ENCODE measurements at places on chromosomes 1 and 21.

DNA sequence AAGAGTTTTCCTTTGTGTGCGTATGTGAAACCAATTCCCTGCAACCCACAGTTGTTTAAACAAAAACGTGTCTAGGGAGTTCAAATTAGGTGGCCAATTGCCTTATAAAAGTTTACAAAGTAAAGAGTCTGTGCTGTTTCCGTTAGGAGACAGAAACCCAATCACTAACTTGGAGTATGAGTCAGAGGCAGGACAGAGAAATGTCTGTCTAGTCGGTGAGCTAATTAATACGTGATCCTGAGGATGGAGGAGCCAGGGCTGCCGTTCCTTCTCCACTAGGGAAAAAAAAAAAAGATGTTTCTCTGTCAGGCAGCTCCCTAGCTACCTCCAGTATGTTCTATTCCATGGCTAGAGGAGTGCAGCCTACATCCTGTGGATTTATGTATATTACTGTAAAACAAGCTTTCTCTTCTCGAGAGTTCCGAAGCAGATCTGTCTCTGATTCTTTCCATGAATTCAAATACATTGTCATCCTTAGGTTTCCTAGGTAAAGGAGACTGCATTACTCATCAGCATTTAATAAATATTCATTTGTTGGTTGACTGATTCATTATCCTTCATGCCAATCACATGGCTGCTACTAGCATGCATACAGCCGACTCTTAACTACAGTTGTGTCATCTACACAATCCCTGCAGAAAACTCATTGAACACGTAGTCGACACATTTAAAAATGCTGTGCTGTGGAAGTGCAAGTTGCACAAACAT, 430.6 kb downstream of the KIF26B start:
- DNase-seq = no peak

DNA sequence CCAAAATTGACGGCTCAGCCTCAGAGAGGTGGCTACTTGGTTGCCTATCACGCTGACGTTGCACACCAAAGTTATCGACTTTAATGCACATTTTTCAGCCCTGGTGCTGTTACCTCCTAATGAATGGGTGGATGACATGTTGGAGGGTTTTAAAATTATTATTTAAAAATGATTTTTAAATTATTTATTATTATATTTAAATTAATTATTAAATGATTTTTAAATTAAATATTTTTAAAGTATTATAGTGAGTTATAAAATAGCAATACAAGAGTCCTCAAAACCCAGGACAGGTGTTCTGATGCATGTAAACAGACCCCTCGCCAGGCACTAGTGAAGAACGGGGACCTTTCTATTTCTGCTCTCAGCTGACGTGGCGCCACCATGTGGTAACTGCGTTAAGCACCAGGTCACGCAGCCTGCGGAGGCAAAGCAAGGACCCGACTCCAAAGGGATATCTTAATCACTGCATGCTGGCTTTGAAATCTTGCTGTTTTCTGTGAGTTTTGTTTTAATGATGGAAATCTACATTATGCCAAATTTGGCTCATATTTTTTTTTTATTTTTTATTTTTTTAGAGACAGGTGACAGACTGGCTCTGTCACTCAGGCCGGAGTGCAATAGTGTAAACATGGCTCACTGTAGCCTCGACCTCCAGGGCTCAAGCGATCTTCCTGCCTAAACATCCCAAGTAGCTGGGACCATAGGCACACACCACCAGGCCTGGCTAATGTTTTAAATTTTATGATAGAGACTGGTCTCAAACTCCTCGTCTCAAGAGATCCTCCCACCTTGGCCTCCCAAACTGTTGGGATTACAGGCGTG, 22.6 kb downstream of the CASP9 start:
- peak; percentile 71 for DNase-seq

- DNase-seq = no peak
Measured at GRCh38 chr1:147618077-147618569, 52.2 kb downstream of the ACP6 start.

- no peak for DNase-seq
Measured at GRCh38 chr1:116906812-116907211, 2.9 kb upstream of the PTGFRN start.

DNA sequence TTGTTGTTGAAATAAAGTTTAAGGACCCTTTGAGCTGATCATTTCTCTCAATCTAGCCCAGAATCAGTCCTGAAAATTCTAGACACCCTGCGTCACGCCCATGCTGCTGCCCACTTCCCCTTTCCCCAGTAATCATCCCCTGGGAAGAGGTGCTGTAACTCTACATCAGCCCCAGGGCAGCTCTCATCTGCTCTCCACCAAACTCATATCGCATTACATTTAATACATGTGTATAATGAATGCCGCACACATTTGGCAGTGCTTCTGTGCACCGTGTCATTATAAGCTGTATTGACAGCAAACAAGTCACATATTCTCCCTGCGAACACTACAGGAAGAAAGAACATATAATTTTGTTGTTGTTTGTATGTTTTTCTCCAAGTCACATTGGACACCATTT, 539.7 kb upstream of the DAB1 start:
- peak; percentile 63 for DNase-seq

GRCh38 chr1:86833461-86834215, 80.3 kb downstream of the SELENOF start:
- peak; percentile 74 for DNase-seq

GRCh38 chr1:99768524-99769245, 2.2 kb upstream of the FRRS1 start:
- DNase-seq = no peak

DNA sequence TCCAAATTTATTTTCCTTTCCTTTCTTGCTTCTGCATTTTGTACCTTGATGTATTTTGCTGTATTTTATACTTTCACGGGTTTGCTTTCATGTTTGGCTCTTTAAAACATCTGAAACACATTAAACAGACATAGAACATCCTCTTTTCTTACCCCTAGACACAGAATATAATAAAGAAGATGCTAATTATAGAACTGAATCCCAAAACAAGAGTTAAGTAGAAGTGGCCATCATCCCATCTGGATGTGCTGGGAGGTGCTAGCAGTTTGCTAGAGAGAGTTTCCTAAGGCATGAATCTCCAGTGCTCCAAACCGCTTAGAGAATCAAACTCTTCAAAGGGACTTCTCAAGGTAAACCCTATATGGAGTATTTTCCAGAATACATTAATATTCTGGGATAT, 53.9 kb upstream of the GNG12 start:
- DNase-seq = no peak

GRCh38 chr1:100250264-100250663, 630 bp upstream of the DBT start:
- no peak for DNase-seq

DNA sequence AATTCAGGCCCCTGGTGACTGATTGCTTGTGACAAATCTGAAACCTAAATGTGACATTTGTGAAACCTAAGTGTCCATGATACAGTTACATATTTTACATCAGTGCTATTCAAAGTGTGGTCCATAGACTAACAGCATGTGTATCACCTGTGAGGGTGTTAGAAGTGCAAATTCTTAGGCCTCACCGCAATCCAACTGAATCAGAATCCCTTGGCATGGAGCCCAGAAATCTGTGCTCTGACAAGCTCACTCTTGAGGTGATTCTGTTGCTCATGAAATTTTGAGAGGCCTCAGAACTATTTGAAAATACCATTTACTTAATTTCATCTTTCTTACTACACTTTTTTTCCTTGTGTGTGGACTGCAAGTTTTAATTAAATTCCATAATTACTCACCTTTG, 587.9 kb downstream of the ADGRL2 start:
- DNase-seq = peak; percentile 46

DNA sequence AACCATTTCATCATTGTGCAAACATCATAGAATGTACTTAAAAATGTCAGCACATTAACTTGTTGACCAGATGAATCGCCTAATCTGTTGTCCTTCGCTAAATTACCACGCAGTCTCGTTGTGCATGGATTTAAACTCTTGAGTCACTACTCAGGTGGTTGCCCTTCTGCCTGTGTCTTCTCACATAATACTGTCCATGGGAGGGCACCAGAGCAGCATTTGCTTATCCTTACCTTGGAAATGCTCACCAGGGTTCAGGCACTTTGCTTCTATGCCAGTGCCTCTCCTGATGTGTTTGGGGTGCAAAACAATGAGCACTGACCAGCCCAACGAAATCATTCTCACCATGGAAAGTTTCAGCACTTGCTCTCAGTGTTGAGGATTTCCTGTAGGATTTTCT, 559.9 kb downstream of the RWDD3 start:
- DNase-seq = no peak

All from NCI-H2107 (cell line).